ENCODE measurements at places on chromosomes 4 and X.

DNA sequence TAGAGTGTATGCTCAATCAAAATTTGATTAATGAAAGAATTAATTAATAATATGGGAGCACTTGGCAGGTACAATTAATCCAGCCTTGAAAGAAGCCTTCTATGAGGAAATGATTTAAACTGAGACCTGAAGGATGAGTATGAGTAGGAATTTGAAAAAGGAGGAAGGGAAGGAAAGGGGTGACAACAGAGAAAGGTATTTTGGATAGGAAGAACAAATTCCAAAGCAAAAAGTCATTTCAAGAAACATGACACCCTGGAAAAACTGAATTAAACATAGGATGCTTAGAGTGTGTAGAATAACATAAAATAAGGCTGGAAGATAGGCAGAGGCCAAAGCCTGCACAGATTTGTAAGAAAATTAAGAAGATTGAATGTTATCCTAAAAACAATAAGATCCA, 29.6 kb downstream of the PHOX2B start:
- peak; percentile 51 for DNase-seq

GRCh38 chr4:8901335-8901734, 29.7 kb upstream of the HMX1 start:
- DNase-seq = no peak

DNA sequence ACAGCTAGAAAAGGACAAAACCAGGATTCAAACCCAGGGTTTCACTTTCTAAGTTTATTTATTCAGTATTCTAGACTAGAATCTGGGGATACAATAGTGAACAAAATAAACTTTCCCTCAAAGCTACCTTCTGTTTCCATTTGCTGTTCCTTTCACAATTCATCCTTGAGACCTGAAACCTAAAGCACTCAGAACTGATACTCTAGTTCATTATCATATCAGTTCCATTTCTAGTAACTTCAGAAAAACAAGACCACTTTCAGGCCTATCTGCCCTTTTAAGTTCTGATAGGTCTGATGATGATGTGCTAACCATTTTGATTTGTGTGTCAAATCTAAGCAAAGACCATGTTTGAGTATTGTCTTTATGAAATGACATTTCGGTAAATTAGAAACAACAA, 7.8 kb upstream of the XK start:
- DNase-seq = no peak

DNA sequence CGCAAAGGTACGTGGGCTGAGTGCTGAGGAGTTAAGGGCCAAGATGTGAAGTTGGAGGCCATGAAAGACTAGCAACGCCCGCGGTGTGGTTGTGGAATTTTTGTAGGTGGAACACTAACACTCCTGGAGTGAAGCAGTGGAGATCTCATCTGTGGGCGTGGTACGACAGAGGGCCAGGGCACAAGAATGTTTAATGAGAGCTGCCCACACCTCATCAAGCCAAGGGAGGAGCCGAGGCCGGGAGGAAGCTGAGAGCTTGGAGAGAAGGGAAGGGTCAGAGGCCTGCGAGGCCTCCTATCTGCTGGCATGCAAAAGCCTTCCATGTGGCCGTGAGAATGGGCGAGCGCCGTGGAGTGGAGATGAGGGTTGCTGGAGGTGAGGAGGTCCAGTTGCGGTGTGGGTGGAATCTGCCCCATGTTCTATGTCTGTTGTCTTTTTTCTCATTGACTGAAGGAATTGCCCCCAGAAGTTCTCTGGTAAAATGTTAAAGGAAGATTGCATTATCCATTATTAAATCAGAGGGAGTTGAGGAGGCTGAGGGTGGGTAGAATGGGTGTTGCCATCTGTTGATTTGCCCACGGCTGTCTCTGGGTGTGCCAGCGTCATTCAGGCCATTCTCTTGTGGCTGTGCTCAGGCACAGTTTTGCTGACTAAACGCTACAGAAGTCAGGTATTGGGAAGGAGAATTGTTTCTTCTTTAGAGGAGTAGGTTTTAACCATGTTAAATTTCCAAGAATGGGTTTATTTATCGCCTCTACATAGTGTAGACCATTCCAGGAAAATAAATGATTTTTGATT, 19.8 kb downstream of the SNX25 start:
- DNase-seq = no peak

- no peak for DNase-seq
Measured at GRCh38 chrX:1623691-1624090, 8.8 kb downstream of the ASMT start.

- no peak for DNase-seq
Measured at GRCh38 chr4:121256887-121257466, 92.9 kb upstream of the TNIP3 start.
